ENCODE measurements at places on chromosomes 7 and 10.

GRCh38 chr10:80205477-80206276, at the start of gene ANXA11:
Gene ANXA11 (minus strand): TSS chr10:80205537. CDS start chr10:80172861, 32,676 bp downstream.
- DNase-seq = peak; percentile 86

DNA sequence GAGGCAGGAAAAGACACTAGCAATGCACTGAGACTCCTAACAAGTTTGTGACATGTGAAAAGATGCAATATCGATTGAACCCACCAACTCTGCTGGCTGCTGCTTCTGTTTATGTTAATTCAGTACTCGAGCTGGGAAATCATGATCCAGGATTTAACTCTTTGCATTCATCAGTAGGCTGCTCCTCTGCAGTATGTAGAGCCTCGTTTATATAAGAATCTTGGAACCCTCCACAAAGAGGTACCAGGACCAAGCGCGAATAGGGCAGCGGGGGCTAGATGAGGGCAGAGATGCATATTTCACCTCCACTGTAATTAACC, 7.8 kb downstream of the PRKAG2 start:
- DNase-seq = no peak

- DNase-seq = no peak
These were observed 7.7 kb downstream of the UBTD1 start for GRCh38 chr10:97506199-97506991.

DNA sequence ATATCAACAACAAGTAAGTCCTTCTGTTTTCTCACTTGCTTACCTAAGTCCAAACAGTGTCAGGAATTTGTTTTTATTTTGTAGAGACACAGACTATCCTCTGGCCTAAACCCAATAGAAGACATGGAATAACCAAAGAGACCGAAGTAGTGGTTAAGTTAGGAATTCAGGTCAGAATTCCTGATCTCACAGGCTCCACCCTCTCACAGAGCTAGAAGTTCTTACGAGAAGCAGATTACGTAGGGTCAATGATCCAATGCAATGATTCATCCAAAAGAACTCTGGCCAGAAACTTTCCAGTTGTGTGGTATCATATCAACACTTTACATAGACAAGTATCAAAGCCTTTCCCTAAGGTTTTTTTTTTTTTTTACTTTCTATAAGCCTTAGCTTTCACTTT, 73.8 kb downstream of the IQUB start:
- DNase-seq = no peak

DNA sequence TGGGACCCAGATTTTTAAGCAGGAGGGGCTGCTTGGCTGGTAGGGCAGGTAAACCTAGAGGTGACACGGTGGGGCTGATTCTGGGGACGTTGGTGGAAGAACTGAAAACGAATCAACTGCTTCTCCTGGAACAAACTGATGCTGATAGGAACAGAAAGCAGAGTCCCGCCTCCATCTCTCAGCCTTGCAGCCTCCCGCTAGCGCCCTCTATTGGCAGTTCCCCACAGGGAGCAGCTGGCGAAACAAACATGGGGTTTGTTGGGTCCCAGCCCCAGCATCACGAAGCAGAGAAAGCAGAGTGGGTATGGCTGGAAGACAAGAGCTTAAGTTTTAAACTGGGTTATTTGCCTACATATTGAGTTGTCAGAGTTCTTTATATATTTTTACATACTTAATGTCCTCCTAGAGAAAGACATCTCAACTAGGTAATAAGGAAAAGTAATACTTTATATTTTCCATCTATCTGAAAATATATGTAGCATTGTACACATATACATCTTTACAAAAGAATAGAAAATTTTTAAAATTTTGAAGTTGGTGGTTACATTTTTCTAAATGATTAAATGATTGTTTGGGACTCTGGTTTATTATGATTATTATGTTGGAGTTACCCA, 42.3 kb upstream of the FOXI2 start:
- DNase-seq = peak; percentile 7

DNA sequence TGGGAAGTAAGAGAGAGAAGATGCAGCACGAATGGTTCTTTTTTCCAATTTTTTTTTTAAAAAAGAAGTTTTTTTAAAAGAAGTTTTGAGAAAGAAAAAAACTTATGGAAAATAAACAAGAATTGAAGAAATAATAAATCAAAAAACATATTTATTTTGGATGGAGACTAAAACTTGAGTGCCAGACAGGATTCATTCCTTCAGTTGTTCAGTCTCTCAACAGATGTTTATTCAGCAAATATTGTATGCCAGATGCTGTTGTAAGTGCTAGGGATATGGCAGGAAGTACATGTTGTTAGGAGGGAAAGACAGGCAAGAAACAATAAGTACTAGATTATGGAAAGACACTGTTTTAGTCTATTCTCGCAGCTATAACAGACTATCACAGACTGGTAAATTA, 750.7 kb upstream of the PHF14 start:
- no peak for DNase-seq

- peak; percentile 24 for DNase-seq
These were observed 333.9 kb downstream of the AUTS2 start for GRCh38 chr7:69932034-69932628.

- no peak for DNase-seq
These were observed 320.7 kb downstream of the CDC14C start for GRCh38 chr7:49245062-49245461.

DNA sequence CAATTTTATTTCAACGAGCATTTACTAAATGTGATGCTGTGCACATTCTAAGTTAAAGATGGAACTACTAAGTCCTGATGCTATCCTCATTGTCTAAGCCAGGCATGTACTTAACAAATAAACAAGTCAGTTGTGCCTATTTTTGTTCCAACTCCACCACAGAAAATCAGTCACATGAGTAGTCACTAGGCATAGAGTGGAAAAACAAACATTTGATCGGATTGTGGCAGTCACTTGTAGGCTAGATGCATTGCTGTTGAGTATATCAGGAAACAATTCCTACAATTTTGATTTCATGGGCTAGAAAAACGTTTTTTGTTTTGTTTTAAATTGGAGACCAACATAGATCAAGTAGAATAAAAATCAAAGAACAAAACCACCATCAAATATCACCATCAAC, 177.6 kb upstream of the SLC25A13 start:
- DNase-seq = no peak

DNA sequence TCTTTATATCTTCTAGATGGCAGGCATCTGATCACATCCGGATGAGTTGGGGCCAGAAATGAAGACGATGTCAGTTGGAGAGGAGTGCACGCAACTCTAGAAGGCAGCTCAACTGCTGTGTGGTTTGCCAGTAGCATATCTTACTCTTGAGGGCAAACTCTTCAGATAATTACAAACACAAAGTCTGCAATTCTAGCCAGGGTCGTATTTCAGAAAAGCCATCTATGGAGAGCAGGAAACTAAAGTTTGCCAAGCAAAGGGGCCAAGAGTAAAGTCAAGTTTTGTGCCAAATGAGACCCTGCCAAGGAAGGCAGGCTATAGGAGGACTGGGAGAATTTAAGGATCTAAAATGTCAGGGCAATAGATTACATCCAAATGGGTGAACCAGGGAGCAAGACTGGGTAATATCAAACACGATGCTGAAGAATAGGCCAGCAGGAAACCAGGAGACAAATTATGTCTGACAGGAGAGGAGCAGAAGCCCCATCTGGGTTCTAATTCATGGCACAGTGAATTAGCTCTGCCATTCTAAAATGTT, 312.5 kb upstream of the SEMA3C start:
- no peak for DNase-seq

- no peak for DNase-seq
These were observed 871 bp upstream of the GTF2IRD1 start for GRCh38 chr7:74452748-74453321.

DNA sequence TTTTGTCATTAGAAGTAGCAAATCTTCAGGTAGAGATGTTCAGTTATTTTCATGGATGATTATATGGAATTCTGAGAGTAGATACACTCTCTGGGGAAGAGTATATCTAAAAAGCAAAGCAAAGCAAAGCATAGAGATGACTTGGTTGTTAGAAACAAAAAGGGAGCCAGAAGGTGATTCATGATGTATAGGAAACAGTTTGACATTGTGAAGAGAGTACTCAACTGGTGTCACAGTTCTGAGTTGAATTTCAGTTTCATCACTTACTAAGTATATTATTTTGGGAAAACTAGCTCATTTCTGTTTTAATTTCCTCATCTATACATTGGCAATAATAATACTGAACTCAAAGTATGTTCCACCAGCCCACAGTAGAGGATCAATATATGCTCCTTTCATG, 86.8 kb downstream of the SEMA3C start:
- no peak for DNase-seq

- no peak for DNase-seq
These were observed 71.1 kb downstream of the CFAP58 start for GRCh38 chr10:104424719-104425118.

DNA sequence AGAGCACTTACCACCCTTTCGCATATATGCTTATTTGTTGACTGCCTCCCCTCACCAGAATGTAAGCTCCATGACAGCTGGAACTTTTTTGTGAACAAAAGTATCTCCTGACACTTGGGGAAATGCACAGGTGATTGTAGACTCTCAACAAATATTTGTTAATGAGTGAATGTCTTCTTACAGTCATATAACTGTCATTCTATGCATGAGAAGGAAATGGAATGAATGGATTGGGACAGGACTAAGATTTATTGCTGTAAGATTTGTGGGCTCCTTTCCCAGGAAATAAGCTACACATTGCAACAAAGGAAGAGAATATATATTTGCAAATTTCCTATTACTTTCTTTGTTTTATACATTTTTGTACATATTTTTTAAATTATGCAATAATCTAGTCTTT, 48.5 kb downstream of the FEZF1 start:
- no peak for DNase-seq

- DNase-seq = no peak
These were observed 42.5 kb downstream of the CDCA7L start for GRCh38 chr7:21903020-21903786.

GRCh38 chr7:66315192-66315591, 110.1 kb downstream of the TPST1 start:
- no peak for DNase-seq

GRCh38 chr7:12866207-12866606, 178.8 kb downstream of the ARL4A start:
- DNase-seq = no peak

DNA sequence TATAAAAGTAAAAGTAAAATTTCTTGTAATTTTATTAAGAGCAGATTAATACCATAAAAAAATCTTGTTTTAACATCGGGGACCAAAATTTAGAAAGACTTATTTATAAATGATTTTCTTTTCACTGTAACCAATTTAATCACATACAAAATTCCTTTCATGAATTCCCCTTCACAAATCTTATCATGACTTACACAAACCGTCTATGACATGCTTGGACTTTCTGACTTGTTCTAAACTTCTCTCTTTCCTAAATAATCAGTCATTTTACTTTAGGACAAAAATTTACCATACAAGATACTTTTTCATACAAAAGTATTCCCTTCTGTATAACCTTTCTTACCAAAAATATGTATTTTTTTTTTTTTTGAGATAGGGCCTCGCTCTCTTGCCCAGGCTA, 9.3 kb downstream of the CROT start:
- DNase-seq = no peak

DNA sequence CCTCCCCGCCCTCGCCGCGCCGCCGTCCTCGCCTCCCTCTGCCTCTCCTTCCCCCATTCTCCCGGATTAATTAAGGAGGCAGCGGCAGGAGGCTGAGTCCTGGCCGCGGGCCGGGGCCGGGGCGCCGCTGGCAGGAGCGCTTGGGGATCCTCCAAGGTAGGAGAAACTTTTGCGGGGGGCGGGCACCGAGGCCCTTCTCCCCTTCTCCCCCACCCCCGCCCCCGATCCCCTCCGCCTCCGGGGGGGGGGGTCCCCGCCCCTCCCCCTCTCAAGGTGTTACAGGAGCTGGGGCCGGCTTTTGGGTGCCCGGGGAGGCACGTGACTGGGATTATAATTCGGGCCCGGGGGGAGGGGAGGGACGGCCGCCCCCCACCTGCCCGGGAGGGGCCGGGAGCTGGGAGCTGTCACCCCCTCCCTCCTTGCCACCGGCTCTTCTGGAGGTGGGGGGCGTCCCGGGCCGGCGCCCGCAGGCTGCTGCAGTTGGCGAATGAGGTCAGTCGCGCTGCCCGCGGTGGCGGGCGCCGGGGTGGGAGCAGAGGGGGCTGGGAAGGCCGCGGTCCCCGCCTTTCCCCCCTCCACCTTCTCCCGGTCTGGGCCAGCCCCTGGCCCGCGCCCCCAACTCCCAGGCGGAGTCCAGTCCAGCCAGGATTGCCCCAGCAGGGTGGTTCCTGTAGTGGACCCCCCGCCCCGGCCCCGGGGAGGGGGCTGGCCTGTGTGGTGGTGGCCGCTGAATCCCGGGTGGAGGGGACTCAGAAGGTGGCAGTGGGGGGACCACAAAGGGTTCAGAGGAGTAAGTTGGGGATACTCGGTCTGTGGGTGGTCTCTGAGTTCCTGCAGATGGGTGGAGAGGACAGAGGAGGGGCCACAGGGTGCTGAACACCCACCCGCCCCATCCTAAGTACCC, 567 bp downstream of the GTF2IRD1 start:
- DNase-seq = peak; percentile 54

DNA sequence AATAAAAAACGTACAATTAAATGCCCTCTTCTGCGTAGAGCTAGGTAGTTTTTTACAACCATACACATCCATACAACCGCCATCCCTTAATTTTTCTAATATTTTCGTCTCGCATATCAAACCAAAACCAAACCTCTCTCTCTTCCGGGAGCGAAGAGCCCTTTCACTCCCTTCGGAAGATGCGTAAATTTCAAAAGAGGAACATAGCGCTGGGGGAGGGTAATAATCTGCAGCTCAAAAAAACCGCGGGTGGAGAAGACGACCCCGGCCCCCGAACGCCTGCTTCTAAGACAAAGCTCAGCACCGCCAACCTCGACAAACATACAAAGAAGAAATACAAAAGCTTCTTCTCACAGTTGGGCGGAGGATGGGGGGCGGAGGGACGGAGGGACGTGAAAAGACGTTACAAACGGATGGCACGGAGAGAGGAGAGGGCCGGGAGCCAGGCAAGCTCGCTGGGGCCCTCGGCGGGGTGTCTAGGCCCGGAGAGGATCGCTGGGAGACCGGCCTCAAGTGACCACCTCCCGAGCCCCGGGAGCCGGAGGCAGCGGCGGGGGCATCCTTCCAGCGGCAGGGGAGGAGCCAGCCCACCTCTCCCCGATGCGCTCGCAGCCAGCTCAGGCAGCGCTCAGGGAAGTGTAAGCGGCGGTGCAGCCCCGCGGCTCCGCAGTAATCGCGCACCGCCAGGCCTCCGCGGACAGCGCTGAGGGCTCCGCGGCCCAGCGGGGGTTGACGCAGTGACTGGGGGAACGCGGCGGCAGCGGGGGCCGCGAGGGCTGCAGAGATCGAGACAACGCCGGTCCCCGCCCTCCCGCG, 851 bp downstream of the MKRN1 start:
- DNase-seq = peak; percentile 38

GRCh38 chr10:55273946-55274345, 472.9 kb upstream of the PCDH15 start:
- no peak for DNase-seq

- DNase-seq = no peak
These were observed 156.2 kb downstream of the LRRC4 start for GRCh38 chr7:127874951-127875608.
